ENCODE measurements at places on chromosomes 7 and 10.
A peak's percentile ranks its signal among the peaks of the same experiment; 100 is the strongest.

DNA sequence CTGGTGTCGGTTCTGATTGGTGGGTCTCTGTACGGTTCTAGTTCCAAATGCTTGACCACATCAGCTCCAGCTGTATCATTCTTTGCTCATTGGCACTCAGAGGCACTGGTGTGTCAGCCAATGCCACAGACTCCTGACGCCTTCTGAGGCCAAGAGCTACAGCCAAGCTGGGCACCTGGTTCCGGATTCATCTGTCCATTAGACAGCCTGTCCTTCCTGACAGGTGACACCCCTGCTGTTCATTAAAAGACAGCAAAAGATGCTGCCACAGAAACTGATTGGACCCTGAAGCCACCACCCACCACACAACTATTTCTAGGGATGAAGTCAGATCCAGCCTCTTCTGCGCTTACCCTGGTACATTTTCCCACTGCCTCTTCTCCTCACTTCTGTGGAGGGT lies 35.6 kb downstream of the COL13A1 start:
- no peak for DNase-seq

DNA sequence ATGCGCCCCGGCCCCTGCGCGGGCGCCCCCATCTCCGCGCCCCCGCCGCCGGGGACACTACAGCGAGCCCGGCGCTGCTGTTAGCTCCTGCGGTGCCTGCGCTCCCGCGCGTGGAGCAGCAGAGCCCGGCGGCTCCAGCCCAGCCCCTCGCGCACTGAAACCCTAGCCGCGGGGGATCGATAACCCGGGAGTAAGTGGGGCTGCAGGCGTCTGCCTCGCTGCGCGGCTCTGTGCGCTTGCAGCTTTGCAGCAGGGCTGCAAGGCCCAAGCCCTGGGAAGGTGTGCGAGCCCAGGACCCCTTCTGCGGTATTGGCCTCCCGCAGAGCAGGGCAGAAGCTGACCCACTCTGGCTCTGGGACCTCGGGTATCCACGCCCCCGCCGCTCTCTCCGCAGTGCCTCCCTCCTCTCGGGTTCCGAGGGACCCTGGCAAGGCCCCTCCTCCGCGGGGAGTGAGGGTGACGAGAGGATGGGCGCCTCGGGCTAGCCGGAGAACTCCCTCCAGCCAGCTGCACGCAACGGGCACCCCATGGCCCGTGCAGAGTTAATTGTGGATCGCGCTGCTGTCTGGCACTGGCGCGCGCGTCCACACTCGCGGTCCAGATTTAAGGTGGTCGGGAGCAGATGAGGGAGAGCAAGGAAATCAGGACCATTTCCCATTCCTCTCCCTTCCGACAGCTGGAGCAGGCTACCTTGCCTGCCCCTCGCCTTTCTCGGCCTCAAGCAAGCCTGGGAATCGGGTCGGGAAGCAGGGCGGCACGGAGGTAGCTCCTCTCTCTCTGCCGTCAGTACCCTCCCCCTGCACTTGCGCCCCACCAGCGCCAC lies 2.1 kb downstream of the SHH start:
- no peak for DNase-seq

- DNase-seq = no peak
Measured at GRCh38 chr7:100673942-100674410, 436 bp downstream of the GNB2 start.

DNA sequence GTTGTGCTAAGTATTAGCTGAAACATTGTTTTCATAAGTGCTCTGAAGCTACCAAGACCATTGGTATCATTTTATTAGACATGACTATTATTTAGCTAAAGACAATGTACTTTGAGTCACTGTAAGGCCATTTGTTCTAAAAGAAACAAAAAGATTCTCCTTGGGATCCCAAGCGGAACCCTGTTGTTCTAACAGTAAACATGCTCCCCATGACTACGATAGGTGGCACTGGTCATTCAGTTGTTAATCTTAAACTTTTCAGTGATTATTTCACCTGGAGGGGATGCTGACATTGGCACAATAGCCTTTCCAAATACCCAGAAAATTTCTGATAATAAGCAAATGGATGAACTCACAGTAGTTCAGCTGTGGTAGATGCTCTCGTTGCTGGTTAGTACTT lies 715.0 kb downstream of the AUTS2 start:
- no peak for DNase-seq

DNA sequence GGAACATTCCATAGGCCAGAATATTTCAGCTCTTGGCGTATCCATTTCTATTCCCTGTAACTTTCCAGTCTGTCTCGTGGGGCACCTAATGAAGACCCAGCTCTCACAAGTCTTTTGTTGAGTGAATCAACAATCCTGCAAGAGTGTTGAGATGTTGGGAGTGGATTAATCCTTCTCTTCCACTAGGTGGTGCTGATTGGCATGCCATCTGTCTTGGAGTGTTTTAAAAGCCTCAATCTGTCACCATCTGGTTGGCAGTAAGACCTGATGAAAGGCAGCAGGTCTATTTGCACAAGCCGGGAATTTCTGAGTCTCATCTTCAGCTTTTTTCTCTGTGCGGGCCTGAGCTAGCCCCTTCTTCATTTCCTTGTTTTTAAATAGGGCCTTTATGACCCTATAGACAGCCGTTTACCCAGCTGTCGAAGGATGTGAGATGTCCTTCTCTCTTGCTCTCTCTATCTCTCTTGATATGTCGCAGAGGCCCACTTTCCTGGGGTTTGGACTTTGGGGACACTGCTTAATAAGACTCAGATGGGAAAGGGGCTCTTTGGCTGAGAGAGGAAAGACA lies 180.5 kb downstream of the ZNF365 start:
- peak; percentile 48 for DNase-seq

All from LNCaP clone FGC (cell line).